ENCODE measurements at places on chromosomes 3 and 15.

DNA sequence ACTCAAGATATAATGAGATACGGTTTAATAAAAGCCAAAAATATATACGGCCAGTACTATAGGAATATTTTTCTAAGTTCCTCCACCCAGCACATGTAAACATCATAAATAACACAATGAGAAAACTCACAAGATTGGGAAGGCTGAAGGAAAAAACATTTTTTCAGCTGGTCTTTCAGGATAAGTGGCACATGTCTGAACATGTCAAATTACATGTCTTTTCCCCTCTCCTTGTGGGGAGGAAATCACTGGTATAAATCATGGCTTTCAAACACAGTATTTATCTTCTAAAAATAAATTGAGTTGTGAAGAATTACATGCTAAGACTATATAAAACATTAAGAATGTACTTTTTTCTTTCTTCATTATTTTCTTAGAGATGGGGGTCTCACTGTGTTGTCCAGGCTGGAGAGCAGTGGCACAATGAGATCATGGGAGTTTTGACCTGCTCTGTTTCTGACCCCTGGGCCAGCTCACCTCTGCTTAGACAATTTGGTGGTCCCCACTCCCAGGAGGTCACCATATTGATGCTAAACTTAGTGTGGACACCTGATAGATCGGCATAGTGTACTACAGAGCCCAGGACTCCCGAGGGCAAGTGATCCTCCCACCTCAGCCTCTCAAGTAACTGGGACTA is 32.8 kb downstream of the ETV5 start:
- DNase-seq, result no peak

DNA sequence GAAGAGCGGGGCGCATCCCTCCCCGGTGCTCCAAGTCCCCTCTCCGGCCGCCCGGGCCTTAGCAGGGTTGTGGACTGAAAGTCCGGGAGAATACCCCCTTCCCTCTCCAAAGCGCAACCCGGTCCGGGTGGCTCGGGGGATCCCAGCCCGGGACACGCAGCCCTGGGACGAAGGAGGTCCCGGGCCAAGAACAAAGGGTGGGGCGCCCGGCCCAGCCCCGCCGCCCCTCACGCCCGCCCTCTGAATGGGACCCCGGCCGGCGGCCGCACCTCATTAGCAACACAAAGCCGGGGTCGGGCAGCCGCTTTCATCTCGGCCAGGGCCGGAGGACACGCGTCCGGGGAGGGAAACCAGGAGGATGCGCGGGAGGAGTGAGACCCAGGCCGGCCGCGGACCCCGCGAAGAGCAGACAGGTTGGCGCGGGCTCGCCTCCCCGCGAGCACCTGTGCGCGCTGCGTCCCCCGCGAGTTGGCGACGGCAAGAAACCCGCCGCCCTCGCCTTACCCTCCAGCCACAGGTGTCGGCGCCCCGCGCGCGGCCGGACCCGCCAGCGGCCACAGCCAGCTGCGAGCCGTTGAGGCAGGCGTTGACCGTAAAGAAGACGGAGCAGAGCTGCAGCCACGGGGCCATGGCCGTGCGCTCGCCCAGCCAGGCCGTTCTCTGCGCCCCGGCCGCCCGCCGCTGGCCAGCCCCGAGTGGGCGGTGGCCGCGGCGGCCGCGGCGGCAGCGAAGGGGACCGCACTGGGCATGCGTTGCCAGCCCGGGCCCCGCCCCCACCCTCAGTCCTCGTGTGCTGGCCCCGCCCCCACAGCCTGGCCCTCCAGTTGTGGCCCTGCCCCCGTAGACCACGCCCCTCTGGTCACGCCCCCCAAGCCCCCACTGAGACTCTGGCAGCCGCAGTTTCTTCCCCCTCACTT is at the start of gene IL17RD:
Gene IL17RD, minus strand, starts transcription at position 697 of the 917 bp plus-strand sequence. Its CDS starts 67 bp downstream, at position 630.
- DNase-seq, result peak; percentile 10

DNA sequence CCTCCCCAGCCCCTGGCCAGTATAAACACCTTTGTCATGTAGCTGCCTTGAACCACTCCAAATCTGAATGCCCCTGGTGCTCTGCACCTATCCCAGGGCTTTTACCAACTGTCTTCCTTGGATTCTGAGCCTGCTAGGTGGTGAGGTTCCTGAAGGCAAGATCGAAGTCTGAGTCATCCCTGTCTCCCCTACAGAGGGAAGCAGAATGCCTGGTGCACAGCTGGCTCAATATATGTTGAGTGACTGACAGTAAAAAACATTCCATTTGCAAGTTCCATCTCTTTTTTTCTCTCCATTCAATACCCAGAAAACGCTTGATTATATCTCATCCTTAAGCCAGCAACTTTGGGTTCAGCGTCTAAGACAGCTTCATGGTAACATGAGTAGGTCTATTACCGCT is 24.7 kb downstream of the SLC24A1 start:
- no peak for DNase-seq

DNA sequence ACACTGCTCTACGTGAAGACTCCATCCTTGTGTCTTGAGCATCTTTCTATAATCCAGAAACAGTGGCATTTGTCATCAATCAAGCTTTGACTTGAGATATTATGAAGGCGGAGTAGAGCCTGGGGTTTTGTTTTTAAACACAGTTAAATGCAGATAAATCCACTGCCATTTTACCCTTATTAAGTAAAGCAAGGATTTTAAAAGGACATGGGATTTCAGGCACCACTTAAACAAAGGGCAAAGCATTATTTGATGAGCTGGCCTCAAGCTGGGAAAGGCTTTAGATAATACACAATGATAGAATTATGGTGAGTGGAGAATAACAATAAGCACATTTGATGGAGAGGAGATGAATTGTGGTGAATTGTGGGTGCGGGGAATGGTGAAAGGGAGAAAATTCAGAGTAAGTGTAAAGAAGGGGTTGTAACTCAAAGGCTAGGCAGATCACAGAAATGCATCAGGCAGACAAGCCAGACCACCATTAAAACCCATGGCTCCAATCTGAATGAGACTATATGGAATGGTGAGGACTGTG is 54.9 kb upstream of the GLCE start:
- no peak for DNase-seq

DNA sequence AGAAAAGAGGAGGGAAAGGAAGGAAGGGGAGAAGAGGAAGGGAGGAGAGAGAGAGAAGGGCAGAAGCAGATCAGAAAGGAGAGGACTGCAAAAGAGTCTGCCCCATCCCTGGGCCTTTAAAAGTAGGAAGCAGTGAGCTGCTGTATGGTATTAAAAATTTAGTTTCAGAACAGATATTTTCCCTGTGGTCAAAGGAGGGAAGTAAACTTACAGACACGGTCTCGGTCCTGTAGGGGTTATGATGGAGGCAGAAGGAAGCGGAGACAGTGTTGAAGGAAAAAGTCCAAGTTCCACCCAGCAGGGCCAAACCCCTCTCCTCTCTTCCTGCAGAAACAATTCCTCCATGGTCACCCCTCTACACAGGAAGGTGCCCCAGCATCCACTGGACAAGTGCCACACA is 122.0 kb upstream of the PROK2 start:
- DNase-seq, result no peak

DNA sequence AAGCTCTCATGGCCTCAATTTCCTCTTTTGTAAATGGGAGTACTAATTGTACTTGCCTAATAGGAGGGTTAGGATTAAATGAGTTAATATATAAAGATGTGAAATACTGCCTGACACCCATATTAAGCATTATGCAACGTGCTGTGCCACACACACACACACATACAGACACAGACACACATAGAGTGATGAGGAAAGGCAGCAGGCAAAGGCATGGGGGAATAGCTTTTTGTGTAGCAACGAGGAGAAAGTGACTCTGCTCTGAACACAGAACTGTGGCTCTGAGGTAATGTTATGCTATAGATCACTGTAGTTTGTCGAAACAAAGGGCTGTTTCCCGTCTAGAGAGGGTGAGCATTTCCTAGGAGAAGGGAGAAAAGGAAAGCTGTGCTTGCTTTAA is 233.3 kb upstream of the SLCO3A1 start:
- DNase-seq, result no peak

GRCh38 chr3:13219077-13219901 is 146.1 kb upstream of the IQSEC1 start:
- DNase-seq, result no peak

DNA sequence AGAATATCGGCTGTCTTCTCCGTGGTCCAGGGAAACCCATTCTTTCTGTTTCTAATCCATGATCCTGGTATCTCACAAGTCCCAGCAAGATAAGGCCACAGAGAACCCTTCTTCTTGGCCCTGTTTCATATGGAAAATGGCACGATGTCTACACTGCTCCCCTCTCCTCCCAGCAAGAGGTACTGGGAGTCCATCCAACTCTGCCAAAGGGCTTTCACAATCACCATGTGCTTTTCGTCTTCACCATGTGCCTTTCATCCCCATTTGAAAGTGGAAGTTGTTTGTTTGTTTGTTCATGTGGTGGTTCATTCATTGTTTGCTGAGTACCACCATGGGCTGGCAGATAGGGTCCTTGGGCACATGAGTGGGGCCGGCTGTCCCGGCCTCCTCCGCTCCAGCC is 5.5 kb downstream of the ITIH3 start:
- no peak for DNase-seq

DNA sequence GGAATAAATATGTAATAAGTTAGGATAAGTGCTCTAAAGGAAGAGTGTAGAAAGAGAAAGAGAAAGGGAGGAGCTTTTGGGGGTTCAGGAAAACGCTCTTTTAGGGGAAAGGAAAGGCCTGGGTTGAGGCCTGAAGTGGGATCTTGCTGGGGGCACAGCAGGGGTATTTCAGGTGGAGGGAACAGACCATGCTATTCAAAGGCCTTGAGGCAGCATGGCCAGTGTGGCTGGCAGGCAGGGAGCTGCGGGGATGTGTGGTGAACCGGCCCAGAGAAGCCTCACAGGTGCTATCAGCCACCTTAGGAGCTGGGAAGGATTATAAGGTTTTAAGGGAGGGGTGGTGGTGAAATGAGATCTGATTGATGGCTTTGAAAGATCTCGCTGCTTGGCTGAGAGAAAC is 66.6 kb downstream of the LINGO1 start:
- no peak for DNase-seq

GRCh38 chr15:74430510-74430951 is 3.2 kb downstream of the SEMA7A start:
- DNase-seq, result no peak

DNA sequence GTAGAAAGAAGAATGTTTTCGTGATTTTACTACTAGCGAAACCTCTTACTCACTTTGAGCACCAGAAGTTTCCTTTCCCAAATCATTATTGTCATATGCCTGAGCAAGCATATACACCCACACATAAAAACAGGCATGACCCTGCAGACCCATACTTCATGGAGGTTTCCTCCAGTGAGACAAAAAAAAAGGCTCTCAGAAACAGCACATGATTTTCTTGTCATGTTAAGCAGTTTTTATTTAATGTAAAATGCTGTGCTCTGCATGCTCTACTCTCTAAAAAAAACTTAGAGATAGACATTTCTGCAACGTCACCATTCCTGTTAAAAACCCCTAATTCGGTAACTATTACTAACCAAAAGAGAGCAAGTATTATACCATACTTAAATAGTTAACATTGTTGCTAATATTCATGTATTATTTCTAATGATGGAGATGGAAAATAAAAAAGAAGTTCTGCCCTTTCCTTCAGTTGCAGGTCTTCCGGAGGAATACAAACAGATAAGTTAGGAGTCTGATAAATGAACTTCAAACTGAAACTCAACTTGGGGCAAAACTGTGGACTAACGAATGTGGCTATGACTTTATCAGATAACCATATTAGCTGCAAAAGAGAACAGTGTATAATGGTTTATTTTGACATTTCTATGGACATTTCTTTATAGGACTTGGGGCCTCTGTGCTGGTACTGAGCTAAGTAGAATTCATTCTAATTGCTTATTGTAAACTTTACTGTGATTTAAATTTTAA is 15.9 kb downstream of the CD200R1 start:
- DNase-seq, result no peak

GRCh38 chr3:53229171-53229570 is 26.7 kb downstream of the TKT start:
- no peak for DNase-seq

- DNase-seq, result no peak
Measured at GRCh38 chr15:101476756-101477155, 12.8 kb downstream of the PCSK6 start.

- DNase-seq, result no peak
Measured at GRCh38 chr3:184615396-184615795, 53.8 kb downstream of the EPHB3 start.

DNA sequence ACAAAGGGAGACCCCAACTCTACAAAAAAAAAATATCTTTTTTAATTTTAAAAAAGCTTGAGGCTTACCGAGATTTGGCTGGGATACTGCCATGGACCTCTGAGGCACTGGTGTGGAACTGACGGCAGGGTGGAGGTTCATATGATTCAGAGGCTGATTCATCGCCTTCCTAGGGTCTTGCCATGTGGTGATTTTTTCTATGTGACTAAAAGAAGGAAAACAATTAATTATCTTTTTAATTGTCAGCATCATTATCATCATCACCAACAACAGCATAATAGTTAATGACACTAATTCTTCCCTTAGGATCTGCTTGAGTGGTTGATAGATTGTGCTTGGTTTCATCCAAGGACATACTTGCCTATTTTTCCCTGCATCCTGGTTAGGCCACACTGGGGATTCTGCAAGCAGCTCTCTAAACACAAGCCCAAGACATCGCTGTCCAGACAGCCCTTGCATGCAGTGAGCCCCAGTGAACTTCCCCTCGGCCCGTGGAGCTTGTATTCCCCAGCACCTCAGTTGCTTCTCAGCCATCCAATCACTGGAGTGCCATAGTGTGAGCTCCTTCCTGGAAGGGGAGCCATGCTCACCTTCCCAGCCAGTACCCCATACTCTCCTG is 84.9 kb downstream of the WWTR1 start:
- no peak for DNase-seq

DNA sequence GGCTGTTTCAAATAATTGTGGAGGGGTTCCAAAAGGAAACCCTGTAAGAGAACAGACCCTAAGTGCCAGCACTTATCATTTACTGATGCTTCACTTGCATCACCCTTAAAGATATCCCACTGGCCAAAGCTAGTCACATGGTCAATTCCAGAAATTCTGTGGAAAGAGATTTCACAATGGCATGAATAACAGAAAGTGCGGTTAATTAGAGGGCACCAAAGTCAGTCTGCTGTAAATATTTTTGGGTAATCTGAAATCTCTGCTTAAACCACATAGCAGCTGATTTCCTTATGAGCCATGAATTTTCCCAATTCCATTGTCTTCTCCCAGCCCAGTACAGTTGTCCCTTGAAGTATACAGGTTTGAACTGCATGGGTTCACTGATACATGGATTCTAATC is 346.1 kb downstream of the SI start:
- DNase-seq, result no peak

GRCh38 chr15:43899928-43900327 is 73.1 kb downstream of the WDR76 start:
- DNase-seq, result no peak

DNA sequence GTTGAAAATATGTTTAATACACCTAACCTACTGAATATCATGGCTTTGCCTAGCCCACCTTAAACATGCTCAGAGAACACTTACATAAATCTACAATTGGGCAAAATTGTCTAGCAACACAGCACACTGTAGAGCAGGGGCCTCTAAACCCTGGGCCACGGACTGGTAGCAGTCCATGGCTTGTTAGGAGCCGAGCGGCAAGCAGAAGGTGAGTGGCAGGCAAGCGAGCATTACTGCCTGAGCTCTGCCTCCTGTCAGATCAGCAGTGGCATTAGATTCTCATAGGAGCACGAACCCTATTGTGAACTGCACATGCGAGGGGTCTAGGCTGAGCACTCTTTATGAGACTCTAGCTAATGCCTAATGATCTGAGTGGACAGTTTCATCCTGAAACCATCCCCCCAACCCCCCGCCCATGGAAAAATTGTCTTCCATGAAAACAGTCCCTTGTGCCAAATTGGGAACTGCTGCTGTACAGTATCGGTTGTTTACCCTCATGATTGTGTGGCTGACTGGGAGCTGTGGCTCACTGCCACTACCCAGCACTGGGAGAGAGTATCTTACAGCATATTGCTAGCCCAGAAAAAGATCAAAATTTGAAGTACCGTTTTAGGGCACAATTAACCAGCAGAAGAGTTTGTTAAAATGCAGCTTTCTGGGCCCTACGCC is 26.1 kb downstream of the CMSS1 start:
- no peak for DNase-seq

Data from effector memory CD4-positive, alpha-beta T cell (primary cell).